Pulmonary artery endothelial cell (primary cell): ENCODE measurements at places on chromosomes 7 and 10. TPM values are rescaled to one million over a fixed set of nuclear protein-coding genes. Genes with fewer than 3 reads are reported as not detected.

GRCh38 chr7:103292122-103292521 lies 5.1 kb upstream of the PMPCB start:
- DNase-seq = no peak

Gene ASB10
- total RNA-seq = not detected in 2 replicates

Gene SPDYE16
- total RNA-seq = 0.28 TPM in 1 of 2 replicates, not detected in the other

GRCh38 chr7:104891949-104892348 lies 122.1 kb upstream of the KMT2E start:
- DNase-seq = no peak

DNA sequence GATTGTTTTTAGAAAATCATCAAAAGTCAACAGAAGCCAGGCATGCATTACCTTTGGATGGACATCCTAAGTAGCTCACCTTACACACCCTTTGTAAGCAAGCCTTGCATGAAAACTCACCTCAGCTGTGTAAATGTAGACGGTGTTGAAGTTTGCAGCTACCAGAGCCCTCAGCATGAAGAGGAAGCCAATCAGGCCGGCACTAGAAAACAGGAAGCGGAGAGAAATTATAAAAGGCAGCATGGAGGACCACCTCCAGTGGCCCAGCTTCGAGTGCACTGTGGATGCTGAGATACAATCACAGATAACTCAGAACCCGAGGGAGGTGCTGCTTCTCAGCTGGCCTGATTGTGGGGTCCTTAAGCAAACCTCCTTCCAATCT lies 75.3 kb downstream of the SVOPL start:
- no peak for DNase-seq

DNA sequence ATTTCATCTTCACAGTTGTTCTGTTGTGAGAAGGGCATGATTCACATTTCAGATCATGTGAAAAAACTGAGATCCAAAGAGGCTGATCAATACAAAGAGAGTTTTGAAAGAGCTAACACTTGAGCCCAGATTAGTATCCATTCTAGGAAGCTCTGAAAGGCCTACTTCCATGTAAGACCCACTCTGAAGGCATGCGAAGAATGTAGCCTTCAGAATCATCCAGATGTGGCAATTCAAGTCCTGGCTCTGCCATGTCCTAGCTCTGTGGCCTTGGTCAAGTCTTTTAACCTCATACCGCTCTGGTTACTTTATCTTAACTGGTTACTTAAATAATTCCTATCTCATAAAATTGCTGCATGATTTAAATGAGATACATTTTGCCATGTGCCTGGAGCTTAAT lies 111.1 kb downstream of the FZD1 start:
- no peak for DNase-seq

- DNase-seq = no peak
Observed at GRCh38 chr7:79528421-79528820, 75.0 kb upstream of the MAGI2 start.

GRCh38 chr10:46198516-46198915 lies 88.3 kb upstream of the ANTXRL start:
- DNase-seq = no peak

- DNase-seq = no peak
Observed at GRCh38 chr10:119496273-119496672, 46.2 kb downstream of the RGS10 start.

Gene PPP1R17
- not detected in 2 replicates for total RNA-seq

Gene IGF2BP3
- total RNA-seq = 58.8 and 81.2 TPM in 2 replicates

DNA sequence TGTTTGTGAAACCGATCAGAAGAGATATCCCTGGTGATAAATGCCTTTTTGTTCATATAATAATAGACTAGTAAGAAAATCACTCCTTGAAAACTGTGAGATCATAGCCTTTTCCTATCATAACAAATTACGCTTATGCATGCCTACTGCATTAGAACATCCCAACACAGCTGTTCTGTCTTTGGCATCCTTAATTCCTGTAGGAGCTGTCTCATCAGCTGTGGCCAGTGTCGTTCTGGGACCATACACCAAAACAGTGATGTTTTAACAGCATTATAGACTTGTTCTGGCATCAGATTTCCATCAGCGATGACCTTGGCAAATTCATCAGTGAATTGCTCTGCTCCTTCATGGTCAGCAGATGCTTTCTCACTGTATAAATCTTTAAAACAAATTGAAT lies 423.6 kb upstream of the LRGUK start:
- DNase-seq = no peak

Gene ANKRD30A
- total RNA-seq = not detected in 2 replicates

DNA sequence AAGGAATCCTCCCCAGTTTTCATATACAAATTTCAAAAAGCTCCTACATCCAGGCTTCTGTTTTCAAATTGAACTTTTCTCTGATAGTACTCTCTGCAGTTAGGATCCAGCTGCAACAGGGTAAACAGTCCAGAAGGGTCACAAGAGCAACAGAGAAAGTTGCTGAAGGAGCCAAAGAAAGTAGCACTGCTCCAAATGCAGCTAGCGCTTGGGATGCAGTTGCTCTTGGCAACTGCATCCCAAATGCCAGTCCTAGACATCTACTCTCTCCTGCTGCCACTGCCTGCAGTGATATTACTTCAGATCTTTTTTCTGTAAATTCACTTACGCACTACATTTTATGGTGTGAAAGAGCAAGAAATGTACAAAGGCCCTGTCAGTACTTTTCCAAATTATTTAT lies 14.6 kb downstream of the GPR37 start:
- DNase-seq = no peak

Gene ATRNL1
- 0.07 and 0.53 TPM in 2 replicates for total RNA-seq

DNA sequence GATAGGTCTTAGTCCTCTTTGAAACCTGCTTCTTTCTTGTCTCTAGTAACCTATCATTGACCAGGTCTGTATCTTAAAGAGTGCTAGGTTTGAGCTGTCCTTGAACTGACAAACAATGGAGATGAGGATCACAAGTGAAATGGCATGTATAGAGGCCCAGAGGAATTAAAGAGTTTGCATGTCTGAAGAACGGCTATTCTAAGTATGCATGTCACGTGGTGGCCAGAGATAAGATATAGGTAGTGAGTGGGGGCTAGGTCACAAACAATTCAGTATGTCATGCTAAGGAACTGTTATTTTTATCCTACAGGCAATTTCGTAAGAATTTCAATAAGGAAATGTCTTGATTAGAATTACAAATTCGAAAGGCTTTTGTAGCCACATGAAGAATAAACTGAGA lies 95.3 kb downstream of the SUGCT start:
- no peak for DNase-seq

GRCh38 chr7:107914831-107915230 lies 23.8 kb downstream of the DLD start:
- no peak for DNase-seq

Gene TAS2R41
- not detected in 2 replicates for total RNA-seq

- no peak for DNase-seq
Observed at GRCh38 chr7:50389961-50390360, 60.2 kb downstream of the FIGNL1 start.

- DNase-seq = no peak
Observed at GRCh38 chr10:61124756-61125530, 181.0 kb upstream of the RHOBTB1 start.

Gene GRID2IP
- 0.04 TPM in 1 of 2 replicates, not detected in the other for total RNA-seq

DNA sequence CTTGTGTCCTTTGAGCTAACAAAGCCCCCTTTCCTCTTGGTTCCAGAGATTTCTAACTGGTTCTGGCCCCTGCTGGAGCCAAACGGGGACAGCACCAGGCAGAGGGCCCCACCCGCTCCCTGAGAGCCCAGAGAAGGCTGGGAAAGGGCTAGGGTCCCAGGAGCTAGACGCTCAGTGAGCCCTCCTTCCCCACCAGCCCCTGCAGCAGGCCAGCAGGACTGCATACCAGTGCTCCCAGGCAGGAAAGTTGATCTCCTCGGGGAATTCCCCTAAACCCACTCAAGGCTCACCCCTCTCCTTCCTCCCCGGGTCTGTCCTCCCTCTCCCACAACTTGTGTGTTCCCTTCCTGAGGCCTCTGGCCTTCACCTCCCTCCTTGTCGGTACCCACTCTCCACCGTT lies 47.7 kb downstream of the PAX2 start:
- DNase-seq = no peak

GRCh38 chr7:1298931-1299885 lies 66.5 kb downstream of the UNCX start:
- DNase-seq = no peak

- DNase-seq = no peak
Observed at GRCh38 chr10:585502-585901, 104.0 kb downstream of the DIP2C start.

GRCh38 chr10:25839683-25840082 lies 94.3 kb upstream of the MYO3A start:
- no peak for DNase-seq

Gene GNGT1
- not detected in 2 replicates for total RNA-seq

GRCh38 chr10:110479710-110480109 lies 18.0 kb upstream of the DUSP5 start:
- DNase-seq = no peak
